ENCODE measurements at places on chromosomes 16 and 17. TPM values are rescaled to one million over a fixed set of nuclear protein-coding genes. Genes with fewer than 3 reads are reported as not detected.

DNA sequence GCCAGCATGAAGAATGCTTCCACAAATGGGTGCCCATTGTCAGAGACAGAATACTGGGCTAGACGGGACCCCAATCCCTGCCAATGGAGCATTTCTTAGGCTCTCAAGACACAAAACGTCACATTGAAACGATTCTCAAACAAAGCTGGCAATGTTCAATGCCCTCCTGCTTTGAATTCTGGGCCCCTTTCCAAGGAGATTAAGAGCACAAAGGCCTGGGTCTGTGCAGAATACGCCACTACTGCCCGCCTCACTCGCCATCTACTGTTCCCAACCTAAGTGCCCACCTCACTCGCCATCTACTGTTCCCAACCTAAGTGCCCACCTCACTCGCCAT, 9.7 kb downstream of the CFAP20 start:
- H3K4me1 ChIP-seq, result peaks cover 3% of the 10 kb centered on the region
- no peak overlapping the region for H3K27ac ChIP-seq
- no peak for DNase-seq

GRCh38 chr17:72576289-72576759, 455.5 kb downstream of the SOX9 start:
- H3K27me3 ChIP-seq, result no peaks in the 10 kb centered on the region
- DNase-seq, result peak; percentile 51
- no peaks in the 10 kb centered on the region for H3K4me1 ChIP-seq
- H3K4me3 ChIP-seq, result peak overlapping the region; percentile 65
- no peak overlapping the region for H3K27ac ChIP-seq

- H3K4me3 ChIP-seq, result peak overlapping the region; percentile 79
- no peak overlapping the region for H3K27ac ChIP-seq
- H3K27me3 ChIP-seq, result no peaks in the 10 kb centered on the region
- DNase-seq, result peak; percentile 78
These were observed 987 bp downstream of the SLC16A5 start for GRCh38 chr17:75088465-75089417.

DNA sequence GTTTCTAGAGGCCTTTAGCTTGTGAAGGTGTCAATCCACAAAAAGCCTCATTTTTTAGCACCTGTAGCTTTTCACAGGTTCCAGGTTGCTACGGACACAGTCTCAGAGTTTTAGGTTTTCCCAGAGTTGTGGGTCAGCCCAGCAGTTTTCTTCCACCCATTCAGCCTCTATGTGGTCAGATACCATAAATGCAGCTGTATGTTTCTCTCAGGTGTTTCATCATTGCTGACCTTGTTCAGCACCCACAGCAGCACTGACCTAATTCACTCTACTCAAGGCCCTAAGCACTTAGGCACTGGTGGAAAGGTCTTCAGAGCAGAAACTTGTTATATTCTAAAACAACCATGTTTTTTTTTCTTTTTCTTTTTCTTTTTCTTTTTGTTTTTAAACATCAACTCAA, 15.0 kb upstream of the SPACA3 start:
- no peaks in the 10 kb centered on the region for H3K27me3 ChIP-seq
- H3K27ac ChIP-seq, result no peak overlapping the region
- H3K4me1 ChIP-seq, result no peaks in the 10 kb centered on the region
- no peaks in the 10 kb centered on the region for H3K36me3 ChIP-seq

DNA sequence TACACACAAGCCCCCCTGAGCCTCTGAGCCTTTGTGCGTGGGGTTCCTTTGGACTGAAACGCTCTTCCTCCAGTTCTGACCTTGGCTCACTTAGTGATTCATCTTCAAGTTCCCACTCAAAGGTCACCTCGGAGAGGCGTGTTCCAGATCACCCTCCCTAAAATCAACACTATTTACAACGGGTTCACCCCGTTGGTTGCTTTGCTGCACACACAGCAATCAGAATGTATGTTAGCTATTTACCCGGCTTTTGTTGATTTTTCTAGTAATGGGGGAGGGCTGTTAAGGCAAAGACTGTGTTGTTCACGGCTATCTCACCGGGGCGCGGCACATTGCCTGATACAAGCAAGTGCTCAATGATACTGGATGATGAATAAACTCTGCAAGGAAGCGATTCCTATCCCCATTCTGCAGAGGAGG, 977 bp downstream of the NAGPA start:
- H3K27ac ChIP-seq, result no peak overlapping the region
- H3K4me1 ChIP-seq, result peaks cover 9% of the 10 kb centered on the region
- no peak for DNase-seq
- no peaks in the 10 kb centered on the region for H3K36me3 ChIP-seq
- peak overlapping the region; percentile 85 for H3K4me3 ChIP-seq

GRCh38 chr16:87541872-87542234, 49.0 kb upstream of the ZCCHC14 start:
- no peak overlapping the region for H3K4me3 ChIP-seq
- peaks cover under 1% of the 10 kb centered on the region for H3K4me1 ChIP-seq
- DNase-seq, result no peak
- H3K27ac ChIP-seq, result no peak overlapping the region
- no peaks in the 10 kb centered on the region for H3K27me3 ChIP-seq

DNA sequence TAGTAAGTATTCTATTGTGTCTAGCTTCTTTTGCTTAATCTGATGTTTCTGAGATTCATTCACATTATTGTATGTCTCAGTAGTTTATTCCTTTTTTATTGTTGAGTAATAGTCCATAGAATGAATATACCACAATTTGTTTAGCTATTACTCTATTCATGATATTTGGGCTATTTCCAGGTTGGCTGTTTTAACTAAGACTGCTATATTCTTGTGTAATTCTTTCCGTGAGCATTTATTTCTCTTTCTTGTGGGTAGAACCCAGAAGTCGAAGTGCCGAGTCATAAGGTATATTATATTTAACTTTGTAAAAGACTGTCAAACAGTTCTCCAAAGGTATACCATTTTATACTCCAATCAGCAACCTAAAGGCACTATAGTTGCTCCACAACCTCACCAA, 160.8 kb downstream of the ANKFN1 start:
- H3K4me3 ChIP-seq, result no peak overlapping the region
- no peak overlapping the region for H3K27ac ChIP-seq
- 0 out of 2 replicates have a peak, but pooled peaks cover 2% of the 10 kb centered on the region for H3K4me1 ChIP-seq
- H3K36me3 ChIP-seq, result no peaks in the 10 kb centered on the region

DNA sequence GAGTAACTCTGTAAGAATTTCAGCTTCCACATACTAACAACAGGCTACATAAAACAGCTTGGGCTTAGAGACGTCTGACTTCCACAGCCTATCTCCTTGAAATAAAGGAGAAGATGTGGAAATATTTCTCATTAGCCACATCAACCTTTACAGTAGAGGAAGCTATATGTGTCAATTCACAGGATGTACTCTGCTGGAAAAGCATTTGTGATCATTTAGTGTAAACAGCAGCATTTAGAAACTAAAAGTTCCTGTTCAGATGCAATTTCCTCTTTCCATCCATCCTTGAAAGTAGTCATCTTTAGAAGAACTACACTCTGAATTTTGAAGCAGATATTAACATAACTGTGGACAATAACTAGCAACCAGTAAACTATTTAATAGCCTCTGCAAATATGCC, 46.2 kb downstream of the XPO6 start:
- no peak for DNase-seq
- H3K27me3 ChIP-seq, result no peaks in the 10 kb centered on the region
- no peak overlapping the region for H3K27ac ChIP-seq
- H3K4me1 ChIP-seq, result no peaks in the 10 kb centered on the region
- H3K4me3 ChIP-seq, result no peak overlapping the region

- H3K27me3 ChIP-seq, result no peaks in the 10 kb centered on the region
- peaks cover 2% of the 10 kb centered on the region for H3K4me1 ChIP-seq
- no peak overlapping the region for H3K27ac ChIP-seq
- no peak for DNase-seq
- no peaks in the 10 kb centered on the region for H3K36me3 ChIP-seq
These were observed 15.4 kb downstream of the PLLP start for GRCh38 chr16:57268804-57269800.

DNA sequence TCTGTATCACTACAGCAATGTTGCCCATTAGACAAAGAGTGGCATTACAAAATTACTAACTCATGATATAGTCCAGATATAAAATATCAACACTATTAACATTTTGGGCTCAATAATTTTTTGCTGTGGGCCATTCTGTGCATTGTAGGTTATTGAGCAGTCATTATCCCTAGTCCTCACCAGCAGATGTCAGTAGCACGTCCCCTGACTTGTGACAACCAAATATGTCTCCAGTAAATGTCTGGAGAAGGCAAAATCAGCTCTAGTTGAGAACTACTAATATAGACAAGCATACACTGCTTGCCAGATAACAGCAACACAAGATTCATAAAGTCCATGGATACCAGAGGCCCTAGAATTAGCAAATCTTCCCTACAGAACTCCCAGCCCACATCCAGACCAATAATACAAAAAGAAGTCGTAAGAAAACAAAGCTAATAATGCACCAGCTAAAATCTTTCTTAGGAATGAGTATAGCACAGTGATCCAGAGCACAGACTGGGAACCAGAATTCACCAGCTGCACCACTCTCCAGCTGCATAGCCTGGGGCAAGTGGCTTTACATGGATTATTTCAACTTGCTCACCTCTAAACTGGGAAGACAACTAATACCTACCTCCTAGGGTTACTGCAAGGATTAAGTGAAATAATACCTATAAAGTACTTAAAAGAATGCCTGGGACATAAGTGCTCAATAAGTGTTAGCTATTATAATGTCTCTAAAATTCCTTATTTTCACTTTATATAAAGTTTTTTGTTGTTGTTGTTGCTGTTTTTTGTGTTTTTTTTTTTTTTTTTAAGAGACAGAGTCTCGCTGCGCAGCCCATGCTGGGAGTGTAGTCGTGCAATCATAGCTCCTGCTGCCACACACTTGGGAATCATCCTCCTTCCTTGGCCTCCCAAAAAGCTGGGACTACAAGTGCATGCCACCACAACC, 23.7 kb downstream of the HELZ start:
- no peaks in the 10 kb centered on the region for H3K4me1 ChIP-seq
- peaks cover 19% of the 10 kb centered on the region for H3K36me3 ChIP-seq
- no peak overlapping the region for H3K27ac ChIP-seq
- no peak for DNase-seq

- H3K27ac ChIP-seq, result no peak overlapping the region
- H3K27me3 ChIP-seq, result peaks cover 4% of the 10 kb centered on the region
- H3K36me3 ChIP-seq, result no peaks in the 10 kb centered on the region
- peaks cover 3% of the 10 kb centered on the region for H3K4me1 ChIP-seq
- H3K4me3 ChIP-seq, result peak overlapping the region; percentile 61
- peak; percentile 81 for DNase-seq
These were observed 527 bp upstream of the MGAT5B start for GRCh38 chr17:76867578-76868175.

- H3K36me3 ChIP-seq, result peaks cover 1% of the 10 kb centered on the region
- no peaks in the 10 kb centered on the region for H3K4me1 ChIP-seq
- peak overlapping the region; percentile 84 for H3K4me3 ChIP-seq
- DNase-seq, result peak; percentile 92
- H3K27me3 ChIP-seq, result no peaks in the 10 kb centered on the region
These were observed 14.4 kb downstream of the GUCY2D start for GRCh38 chr17:8016632-8017424.

- H3K27ac ChIP-seq, result peak overlapping the region; percentile 20
- peaks cover 4% of the 10 kb centered on the region for H3K4me1 ChIP-seq
- DNase-seq, result peak; percentile 71
- peaks cover 7% of the 10 kb centered on the region for H3K36me3 ChIP-seq
These were observed 7.1 kb upstream of the LGALS3BP start for GRCh38 chr17:78986649-78987328.

GRCh38 chr17:18248300-18248731, 10.2 kb downstream of the FLII start:
- H3K27ac ChIP-seq, result no peak overlapping the region
- peaks cover 3% of the 10 kb centered on the region for H3K4me1 ChIP-seq
- DNase-seq, result peak; percentile 86

- H3K27me3 ChIP-seq, result no peaks in the 10 kb centered on the region
- no peak overlapping the region for H3K4me3 ChIP-seq
- no peaks in the 10 kb centered on the region for H3K36me3 ChIP-seq
- DNase-seq, result no peak
- no peaks in the 10 kb centered on the region for H3K4me1 ChIP-seq
- no peak overlapping the region for H3K27ac ChIP-seq
These were observed 43.2 kb downstream of the SKAP1 start for GRCh38 chr17:48386826-48387225.

GRCh38 chr16:89359264-89360147, 130.9 kb downstream of the ANKRD11 start:
- H3K4me1 ChIP-seq, result peaks cover 21% of the 10 kb centered on the region
- H3K4me3 ChIP-seq, result no peak overlapping the region
- no peak for DNase-seq
- H3K36me3 ChIP-seq, result no peaks in the 10 kb centered on the region

- H3K27me3 ChIP-seq, result no peaks in the 10 kb centered on the region
- DNase-seq, result no peak
- no peak overlapping the region for H3K4me3 ChIP-seq
- no peak overlapping the region for H3K27ac ChIP-seq
These were observed 18.9 kb downstream of the IKZF3 start for GRCh38 chr17:39845052-39845846.

- no peak overlapping the region for H3K27ac ChIP-seq
- no peaks in the 10 kb centered on the region for H3K4me1 ChIP-seq
- H3K27me3 ChIP-seq, result no peaks in the 10 kb centered on the region
- no peaks in the 10 kb centered on the region for H3K36me3 ChIP-seq
- no peak overlapping the region for H3K4me3 ChIP-seq
These were observed 35.3 kb upstream of the ZFHX3 start for GRCh38 chr16:73083271-73083670.

DNA sequence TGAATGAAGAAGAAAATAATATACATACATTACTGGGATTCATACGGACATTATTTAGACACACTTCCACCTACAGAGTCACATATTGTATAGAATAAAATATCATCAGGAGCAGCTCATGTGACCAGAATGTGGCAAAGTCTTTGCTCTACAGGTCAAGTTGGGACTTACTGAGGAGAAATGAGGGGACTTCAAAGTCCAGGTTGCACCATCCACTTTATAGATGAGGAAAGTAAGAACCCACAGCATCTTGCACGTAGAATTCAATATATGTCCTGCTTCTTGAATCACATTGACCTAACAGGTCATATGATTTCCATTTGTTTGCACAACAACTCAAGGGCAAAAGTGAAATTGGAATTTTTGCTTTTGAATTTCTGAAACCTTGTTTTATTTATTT, 524.3 kb downstream of the WWOX start:
- no peaks in the 10 kb centered on the region for H3K27me3 ChIP-seq
- H3K36me3 ChIP-seq, result peaks cover 2% of the 10 kb centered on the region
- H3K4me3 ChIP-seq, result no peak overlapping the region
- no peak overlapping the region for H3K27ac ChIP-seq

WFDC1 gene
- 0.24 TPM for total RNA-seq

GFAP gene
- total RNA-seq, result 1.1 TPM

PDILT gene
- total RNA-seq, result not detected

DOC2B gene
- 1.9 TPM for total RNA-seq

CCL15 gene
- total RNA-seq, result not detected

C16orf54 gene
- not detected for total RNA-seq

TBC1D28 gene
- total RNA-seq, result 0.24 TPM

SECTM1 gene
- total RNA-seq, result 0.28 TPM

LRRC36 gene
- not detected for total RNA-seq

MYO15B gene
- 41.9 TPM for total RNA-seq

RAB37 gene
- 2.5 TPM for total RNA-seq
